ENCODE measurements at places on chromosomes 3 and 15.

DNA sequence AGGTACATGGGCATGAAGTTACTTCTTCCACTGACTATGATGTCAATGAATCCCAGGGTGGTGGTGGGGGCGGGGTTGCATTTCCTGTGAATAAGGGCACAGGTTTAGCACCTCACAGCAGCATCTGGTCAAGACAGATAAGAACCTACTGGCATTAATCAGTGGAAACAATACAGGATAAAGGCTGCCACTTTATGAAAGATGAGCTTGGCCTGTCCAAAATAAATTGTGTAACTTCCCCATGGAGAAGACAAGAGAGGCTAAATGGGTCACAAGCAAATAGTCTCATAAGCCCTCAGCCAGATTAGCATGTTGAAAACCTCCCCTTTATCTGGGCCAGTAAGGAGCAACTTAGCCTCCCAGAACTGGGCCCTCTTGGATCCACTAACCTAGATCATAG, 27.4 kb upstream of the PLSCR2 start:
- DNase-seq = no peak

DNA sequence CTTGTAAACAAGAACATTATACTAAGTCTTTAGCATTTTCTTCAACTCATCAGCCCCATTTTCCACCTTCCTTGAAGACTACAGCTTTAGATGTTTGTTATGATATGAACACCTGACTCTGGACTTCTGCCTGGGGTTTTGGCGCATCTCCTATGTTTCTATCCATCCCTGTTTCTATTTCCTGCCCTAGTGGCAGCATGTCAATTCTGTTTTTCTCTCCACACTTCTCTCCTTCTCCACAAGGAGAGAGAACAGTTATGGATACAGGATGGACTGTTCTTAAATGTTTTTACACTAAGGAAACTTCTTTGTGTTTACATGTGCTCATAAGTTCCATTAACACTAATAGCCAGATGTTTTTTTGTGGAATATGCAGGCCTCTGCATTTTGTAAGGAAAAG, 423.3 kb upstream of the IL12A start:
- DNase-seq = no peak

DNA sequence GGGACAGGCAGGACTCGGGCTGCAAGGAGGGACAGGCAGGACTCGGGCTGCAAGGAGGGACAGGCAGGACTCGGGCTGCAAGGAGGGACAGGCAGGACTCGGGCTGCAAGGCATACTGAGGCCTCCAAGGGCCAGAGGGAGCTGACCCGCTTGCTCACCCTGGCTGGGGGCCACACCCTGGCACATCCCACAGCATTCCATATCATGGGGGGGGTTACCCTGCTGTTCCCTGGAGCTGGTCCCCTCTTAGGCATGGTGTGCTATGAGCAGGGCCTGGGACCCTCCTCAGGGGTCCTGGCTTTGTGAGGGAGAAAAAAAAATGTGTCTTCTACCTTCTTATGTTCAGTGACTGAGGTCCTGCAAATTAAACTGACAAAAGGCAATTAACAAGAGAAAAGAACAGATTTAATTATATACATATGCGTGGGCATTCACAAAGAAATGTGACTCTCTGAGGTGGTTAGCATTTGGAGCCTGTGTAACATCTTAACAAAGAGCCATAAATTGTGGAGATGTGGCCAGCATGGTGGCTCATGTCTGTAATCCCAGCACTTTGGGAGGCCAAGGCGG, 97.6 kb upstream of the ALDH1A3 start:
- DNase-seq = no peak

GRCh38 chr3:36514171-36514570, 133.9 kb downstream of the STAC start:
- DNase-seq = no peak

- no peak for DNase-seq
Observed at GRCh38 chr3:6935970-6936369, 75.1 kb downstream of the GRM7 start.

DNA sequence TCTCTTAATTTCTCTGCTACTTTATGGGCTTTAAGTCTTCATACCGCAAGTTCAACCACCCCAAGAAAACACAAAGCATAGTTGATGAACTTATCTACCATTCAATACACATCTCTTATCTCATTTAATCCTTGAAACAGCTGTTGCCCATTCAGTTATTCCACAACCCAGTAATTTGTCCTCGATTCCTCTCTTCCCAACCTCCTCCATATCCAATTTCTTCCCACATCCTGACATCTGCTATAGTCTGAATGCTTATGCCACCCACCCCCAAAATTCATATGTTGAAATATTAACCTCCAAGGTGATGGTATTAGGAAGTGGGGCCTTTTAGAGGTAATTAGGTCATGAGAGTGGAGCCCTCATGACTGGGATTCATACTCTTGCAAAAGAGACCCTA, 345.4 kb downstream of the ERC2 start:
- DNase-seq = no peak

DNA sequence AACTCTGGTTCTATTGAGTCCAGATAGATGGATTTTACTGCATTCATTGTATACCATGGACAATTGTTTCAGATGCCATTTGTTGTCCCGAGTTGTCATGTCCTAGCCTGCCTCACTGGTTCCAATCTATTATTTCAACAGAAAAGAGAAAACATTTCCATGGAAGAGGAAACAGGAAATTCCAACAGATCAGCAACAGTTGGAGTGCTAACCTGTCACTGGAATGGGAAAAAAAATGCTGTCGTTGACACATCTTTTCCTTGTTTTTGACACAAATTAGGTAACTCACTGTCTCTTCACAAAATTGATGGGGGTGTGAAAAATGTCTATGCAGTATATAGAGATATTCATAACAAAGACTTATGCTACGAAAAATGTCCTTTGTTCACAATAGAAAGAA, 432.0 kb upstream of the TBL1XR1 start:
- no peak for DNase-seq

- DNase-seq = no peak
Observed at GRCh38 chr3:146334151-146334550, 83.2 kb upstream of the PLSCR4 start.

GRCh38 chr3:42351207-42351606, 59.2 kb downstream of the LYZL4 start:
- no peak for DNase-seq
